ENCODE measurements at places on chromosomes 3 and 15. TPM values are rescaled to one million over a fixed set of nuclear protein-coding genes. Genes with fewer than 3 reads are reported as not detected.

- peaks cover 9% of the 10 kb centered on the region for H3K36me3 ChIP-seq
- H3K27ac ChIP-seq, result peak overlapping the region; percentile 64
Measured at GRCh38 chr15:73700041-73700842, 16.1 kb downstream of the CD276 start.

DNA sequence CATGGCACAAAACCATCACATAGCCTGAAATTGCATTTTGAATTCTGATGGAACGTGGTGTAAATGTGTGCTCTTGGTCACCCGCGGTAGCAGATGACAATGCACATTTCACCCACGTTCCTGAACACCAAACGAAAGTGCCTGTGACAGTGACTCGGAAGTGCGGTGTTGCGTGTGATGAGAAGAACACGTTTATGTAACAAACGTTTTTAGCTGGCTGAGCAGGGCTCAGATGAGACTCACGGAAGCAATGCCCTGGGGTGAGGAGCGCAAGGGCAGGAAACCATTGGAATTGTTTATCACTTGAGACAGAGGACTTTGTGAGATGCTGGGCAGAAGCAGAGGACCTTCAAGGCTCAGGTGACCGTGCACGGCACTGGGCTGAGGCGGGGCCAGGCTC lies 449.2 kb upstream of the CFAP20DC start:
- H3K36me3 ChIP-seq, result no peaks in the 10 kb centered on the region
- H3K4me1 ChIP-seq, result no peaks in the 10 kb centered on the region
- DNase-seq, result no peak
- no peak overlapping the region for H3K27ac ChIP-seq
- no peak overlapping the region for H3K4me3 ChIP-seq
- peaks cover 58% of the 10 kb centered on the region for H3K27me3 ChIP-seq

DNA sequence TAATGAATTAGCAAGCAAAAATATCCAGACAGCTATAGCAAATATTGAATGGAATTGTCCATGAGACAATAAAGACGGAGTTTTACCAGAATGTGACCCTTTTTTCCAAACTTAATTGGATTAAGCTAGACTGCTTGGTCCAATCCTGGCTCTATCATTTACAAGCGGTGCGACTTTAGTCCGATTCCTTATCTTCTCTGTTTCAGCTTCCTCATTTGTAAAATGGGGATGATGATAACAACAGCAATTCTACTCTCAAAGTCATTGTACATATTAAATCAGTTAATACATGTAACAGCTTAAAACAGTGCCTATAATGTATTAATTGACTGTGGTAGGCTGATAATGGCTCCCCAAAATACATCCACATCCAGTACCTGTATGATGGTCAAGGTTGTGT lies 62.1 kb upstream of the CRBN start:
- peaks cover 7% of the 10 kb centered on the region for H3K4me1 ChIP-seq
- no peak for DNase-seq
- no peak overlapping the region for H3K27ac ChIP-seq
- H3K4me3 ChIP-seq, result no peak overlapping the region
- no peaks in the 10 kb centered on the region for H3K36me3 ChIP-seq

The GPR176 gene
- total RNA-seq, result 0.95 TPM
